RPMI7951 (cell line): ENCODE measurements at places on chromosomes 4 and X. TPM values are rescaled to one million over a fixed set of nuclear protein-coding genes. Genes with fewer than 3 reads are reported as not detected.

The GSX2 gene
- total RNA-seq: not detected in 2 replicates

- no peak for DNase-seq
These were observed 40.2 kb downstream of the STX18 start for GRCh38 chr4:4501679-4502078.

- peak; percentile 59 for DNase-seq
These were observed 471.1 kb downstream of the GBA3 start for GRCh38 chr4:23163647-23164436.

GRCh38 chr4:80259012-80259411 is 7.5 kb upstream of the FGF5 start:
- DNase-seq: no peak

The TTC29 gene
- 0.72 TPM in 1 of 2 replicates, not detected in the other for total RNA-seq

The CSAG3 gene
- total RNA-seq: 2.2 and 8.7 TPM in 2 replicates

The PPP1R3F gene
- total RNA-seq: 2.3 and 2.9 TPM in 2 replicates

- DNase-seq: no peak
These were observed 637.4 kb downstream of the ZNF674 start for GRCh38 chrX:45907786-45908185.

GRCh38 chr4:94595880-94596483 is 144.2 kb downstream of the PDLIM5 start:
- DNase-seq: peak; percentile 45

DNA sequence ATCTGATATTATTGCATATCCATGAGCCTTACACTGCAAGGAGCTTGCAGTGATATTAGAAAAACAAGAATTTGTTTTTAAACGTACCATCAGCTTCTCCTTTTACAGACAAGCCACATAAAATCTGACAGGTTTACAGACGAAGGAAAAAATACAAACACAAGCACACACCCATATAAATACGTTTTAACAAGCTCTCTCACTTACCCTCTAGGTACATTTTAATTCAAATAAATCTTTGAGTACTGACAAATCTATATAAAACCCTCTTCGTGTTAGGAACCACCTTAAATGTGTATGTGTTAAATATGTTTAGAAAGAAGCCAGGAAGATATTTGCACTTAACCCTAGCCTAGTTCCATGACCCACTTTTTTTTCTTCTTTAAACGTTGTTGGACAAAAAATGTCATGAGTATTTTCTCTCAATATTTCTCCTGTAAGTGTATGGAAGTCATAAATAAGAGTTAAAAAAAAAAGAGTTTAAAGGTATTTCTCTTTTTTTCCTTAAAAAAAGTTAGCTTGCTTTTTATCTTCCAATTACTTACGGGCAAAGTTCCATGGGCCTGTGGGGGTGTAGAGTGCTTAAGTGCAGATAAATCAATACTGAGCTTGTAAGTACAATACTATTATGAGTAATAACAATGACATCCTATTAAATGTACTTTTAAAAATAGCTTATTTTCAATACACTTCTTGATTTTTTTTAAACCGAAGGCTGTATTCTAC is 1.5 kb downstream of the ARAP2 start:
- DNase-seq: no peak

DNA sequence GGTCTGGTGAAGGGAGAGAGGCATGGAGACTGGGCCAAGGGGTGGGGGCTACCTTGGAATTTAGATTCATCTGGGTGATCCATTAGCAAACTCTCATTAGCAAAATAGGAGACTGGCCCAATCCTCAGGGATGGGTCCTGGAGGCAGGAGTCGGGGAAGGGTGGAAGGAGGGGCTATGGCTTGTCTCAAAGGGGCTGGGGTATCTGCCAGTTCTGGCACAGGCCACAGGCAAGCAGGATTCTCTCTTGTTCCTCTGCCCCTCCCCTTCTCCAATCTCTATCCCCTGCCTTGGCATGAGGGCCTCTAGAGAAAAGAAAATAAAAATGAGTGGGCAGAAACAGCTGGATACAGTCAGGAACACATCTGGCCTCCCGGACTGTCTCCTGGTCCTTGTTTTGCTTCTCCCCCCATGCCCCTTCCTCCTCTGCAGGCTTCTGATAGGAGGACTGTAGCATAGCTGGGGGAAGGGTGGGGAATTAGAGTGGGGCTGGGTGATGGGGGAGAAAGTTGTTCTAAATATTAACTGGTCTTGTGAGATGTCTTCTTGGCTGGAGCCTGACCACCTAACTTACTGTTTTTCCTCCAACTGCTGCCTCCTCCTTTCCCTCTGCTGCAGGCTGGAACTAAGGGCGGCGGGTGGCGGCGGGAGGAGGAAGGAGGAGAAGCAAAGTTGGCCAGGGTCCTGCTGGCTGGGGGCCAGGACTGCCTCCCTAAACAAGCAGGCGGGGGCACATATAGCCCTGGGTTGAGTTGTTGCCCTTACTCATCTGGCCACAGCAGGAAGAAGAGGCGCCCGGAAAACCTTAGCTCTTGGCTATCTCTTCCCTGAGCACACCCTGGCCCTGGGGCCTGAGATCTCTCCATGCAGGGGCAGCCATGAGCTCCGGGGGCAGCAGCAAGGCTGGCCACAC is 53.3 kb upstream of the LAS1L start:
- peak; percentile 92 for DNase-seq

- DNase-seq: no peak
These were observed 82.2 kb downstream of the EFHC2 start for GRCh38 chrX:44261286-44261685.

- DNase-seq: peak; percentile 72
These were observed 107.5 kb upstream of the RBPJ start for GRCh38 chr4:26213317-26213716.

DNA sequence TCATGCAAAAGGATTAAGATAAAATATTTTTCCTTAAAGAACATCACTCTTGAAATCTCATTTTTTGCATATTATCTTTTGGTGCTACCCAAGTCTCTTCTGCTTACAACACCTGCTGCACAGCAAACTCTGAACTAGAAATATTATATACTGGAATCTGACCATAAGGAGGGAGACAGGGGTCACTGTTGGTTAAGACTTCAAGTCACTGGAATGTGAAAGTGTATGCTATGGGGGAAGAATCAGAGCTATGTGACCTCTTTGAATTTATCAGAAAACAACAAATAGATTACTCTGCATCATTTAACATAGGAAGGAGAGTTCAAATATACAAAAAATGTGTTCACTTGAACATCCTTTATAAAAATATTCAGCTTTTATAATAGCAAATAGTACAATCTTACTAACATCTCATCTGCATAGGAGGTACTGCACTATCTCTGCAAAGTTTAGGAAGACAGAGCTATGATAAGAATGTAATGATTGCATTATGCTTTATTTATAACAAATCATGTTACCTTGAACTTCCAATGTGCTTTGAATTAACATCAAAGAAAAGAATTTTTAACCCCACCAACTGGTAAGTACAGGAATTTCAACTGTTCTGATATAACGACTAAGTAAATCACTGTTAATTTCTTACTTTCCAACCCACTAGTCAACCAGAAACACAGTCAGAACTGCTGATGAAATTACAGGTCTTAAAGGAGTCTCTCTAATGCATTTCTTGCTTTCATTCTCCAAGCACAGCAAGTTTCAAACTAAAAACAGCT is 69.8 kb downstream of the ZNF827 start:
- peak; percentile 23 for DNase-seq

GRCh38 chr4:162015090-162015489 is 148.7 kb downstream of the FSTL5 start:
- DNase-seq: peak; percentile 17

- DNase-seq: no peak
These were observed 26.5 kb upstream of the CYBB start for GRCh38 chrX:37753384-37753783.

DNA sequence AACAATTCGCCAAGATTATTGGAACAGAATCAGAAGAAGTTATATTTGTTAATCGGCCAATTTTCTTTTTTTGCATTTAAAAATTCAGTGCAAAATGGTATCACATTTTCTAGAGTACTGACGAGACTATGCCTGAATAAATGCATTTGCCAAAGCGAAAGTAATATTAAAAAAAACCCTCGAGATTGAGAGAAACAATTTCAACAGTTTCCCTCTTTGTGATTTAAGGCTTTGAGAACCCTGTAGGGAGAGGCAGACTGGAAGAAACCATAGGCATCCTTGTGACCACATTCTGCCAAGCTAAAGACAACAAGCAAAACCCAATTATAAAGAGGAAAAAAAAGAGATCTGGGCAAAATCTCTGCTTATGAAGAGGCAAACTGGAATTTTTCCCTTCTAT is 218.1 kb upstream of the GK2 start:
- DNase-seq: no peak

- no peak for DNase-seq
These were observed 46.3 kb upstream of the ADGRG2 start for GRCh38 chrX:19168609-19169008.

DNA sequence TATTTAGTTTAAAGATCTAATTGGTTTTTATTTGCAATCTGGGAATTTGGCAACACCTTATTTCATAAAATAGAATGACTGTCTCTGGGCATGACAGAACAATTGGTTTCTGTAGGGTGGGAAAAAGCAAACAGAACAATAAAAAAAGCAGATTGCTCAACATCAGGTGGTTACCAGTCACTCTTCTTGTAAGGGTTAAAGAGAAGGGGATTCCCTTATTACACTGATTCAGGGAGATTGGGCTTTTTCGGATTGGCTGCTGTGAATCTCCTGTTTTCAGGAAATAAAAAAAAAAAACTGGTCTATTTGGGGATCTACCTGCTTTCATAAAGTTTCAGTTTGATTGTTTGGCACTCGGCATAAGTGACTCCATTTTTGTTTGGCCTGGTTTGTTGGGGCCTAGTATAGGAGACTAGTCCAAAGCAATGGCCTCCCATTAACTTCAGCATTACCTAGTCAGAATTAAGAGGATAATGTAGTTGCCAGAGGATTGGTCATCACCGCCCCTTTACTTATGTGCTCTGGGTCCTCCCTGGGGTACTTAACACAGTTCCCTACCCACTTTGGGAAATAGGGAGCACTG is 380.5 kb downstream of the IDS start:
- no peak for DNase-seq

GRCh38 chr4:90025248-90025647 is 101.9 kb upstream of the CCSER1 start:
- no peak for DNase-seq

The TAB3 gene
- total RNA-seq: 13.6 and 16.8 TPM in 2 replicates
